Fibroblast of lung (primary cell): ENCODE measurements at places on chromosomes 2 and 18. TPM values are rescaled to one million over a fixed set of nuclear protein-coding genes. Genes with fewer than 3 reads are reported as not detected.

DNA sequence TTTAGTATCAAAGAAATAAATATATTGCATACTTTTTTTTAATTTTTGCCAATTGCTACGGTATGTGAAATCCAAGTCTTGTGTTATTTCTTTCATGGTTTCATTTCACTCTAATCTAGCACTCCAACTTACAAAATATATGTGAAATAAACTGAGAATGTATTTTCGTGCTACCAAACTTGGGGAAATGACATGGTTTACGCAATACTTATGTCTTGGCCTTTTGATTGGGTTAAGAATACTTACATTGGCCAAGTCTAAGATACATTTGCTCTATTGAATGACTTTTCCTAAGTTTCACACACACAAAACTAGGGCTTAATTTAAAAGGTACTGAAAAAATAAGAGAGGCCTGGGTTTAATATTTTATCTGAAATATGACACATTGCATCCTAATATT, 80.5 kb downstream of the VRK2 start:
- DNase-seq = no peak

The LRRFIP1 gene
- 37.0 and 58.1 TPM in 2 replicates for total RNA-seq

DNA sequence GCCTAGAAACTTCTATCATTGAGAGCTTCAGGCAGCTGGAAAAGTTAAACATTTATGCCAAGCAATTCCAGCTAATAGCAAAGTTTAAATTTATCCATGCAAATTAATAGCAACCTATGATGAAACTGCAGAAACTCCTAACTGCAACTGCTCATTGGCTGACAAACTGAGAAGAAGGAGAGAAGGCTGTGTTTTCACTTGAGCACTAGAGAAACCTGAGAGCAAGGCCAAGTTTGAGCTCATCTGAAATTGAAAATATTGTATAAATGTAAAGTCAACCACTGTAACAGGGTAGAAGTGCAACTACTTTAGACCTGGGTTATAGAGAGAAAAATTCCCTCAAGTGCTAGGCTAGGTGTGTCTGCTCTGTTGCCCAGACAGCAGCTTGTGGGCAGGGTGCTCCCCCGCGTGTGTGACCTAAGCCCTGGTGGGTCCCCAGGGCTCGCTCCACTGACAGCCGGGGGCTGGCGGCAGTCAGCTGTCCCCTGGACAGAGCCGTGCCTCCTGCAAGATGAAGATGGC, 50.2 kb downstream of the CABYR start:
- peak; percentile 20 for DNase-seq

DNA sequence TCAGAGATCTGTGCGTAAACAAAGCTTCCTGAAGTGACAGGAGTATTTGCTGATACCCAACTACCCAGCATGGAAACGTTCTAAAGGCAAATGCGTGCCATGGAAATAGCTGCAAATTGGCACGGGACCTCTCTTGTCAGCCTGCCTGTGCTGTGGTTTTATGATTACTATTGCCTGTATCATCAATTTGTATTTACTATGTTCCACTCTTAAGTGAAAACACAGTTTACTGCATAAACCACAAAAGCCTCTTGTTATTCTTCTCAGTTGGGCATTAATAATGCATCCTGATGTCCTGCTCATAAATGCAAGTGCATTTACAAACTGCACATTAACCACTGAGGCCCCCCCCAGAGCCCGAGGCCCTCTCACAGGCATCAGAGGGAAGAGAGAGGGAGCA, 196.6 kb upstream of the SLC35G4 start:
- DNase-seq = no peak

- DNase-seq = no peak
These were observed 180.9 kb downstream of the BCL2 start for GRCh38 chr18:63138436-63139340.

- no peak for DNase-seq
These were observed 212.7 kb upstream of the FSHR start for GRCh38 chr2:49367003-49367402.

DNA sequence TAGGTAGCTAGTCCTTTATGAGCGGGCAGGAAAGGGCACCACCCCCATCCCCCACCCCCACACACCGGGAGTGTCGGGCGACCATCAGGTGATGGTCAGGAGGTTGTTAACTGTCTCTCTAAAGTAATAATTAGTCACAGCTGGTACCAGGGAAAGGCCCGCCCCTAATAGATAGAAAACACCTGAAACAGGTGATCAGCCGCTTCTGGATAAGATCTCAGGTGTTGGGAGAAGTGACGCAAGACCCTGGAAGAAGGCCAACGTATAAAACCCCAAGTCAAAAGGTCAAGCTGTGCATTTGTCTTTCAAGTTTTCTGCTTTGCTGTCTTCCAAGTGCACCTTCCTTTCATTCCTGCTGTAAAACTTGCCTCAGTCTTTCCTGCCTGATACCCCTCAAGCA, 59.6 kb upstream of the LINC00305 start:
- DNase-seq = no peak

DNA sequence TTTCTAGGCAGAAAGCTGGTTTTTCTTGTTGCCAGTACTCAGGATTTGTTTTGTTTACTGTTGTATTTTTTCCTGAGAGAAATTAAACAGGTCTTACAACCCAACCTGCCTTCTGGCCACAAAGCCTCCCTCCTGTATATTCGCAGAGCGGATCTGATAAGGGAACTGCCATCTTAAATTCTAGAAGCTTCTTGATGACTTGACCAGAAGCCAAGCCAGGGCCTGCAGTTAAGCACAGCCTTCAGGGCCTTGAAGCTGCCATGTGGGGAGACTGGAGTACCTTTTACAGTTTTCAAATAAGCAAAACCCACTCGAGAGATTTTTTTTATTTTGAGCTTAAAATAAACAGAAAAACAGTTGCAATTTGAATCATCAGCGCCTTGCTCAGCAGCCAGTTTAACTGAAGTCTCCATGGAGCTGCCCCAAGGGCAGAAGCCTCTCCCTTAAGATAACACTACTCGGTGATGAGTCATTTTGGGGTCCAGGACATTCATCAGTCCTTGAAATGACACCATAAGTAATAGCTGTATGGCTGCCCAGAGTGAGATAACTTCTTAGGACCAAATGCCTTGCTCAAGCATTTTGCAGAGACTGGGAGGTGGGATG, 51.5 kb upstream of the PHLPP1 start:
- peak; percentile 79 for DNase-seq

- DNase-seq = peak; percentile 33
These were observed 36.0 kb downstream of the PAIP2B start for GRCh38 chr2:71190656-71191569.

GRCh38 chr2:55063713-55064323, 13.6 kb upstream of the RTN4 start:
- no peak for DNase-seq

The SRD5A2 gene
- total RNA-seq = not detected in 2 replicates

GRCh38 chr2:186909095-186909494, 60.1 kb upstream of the ZSWIM2 start:
- DNase-seq = no peak

DNA sequence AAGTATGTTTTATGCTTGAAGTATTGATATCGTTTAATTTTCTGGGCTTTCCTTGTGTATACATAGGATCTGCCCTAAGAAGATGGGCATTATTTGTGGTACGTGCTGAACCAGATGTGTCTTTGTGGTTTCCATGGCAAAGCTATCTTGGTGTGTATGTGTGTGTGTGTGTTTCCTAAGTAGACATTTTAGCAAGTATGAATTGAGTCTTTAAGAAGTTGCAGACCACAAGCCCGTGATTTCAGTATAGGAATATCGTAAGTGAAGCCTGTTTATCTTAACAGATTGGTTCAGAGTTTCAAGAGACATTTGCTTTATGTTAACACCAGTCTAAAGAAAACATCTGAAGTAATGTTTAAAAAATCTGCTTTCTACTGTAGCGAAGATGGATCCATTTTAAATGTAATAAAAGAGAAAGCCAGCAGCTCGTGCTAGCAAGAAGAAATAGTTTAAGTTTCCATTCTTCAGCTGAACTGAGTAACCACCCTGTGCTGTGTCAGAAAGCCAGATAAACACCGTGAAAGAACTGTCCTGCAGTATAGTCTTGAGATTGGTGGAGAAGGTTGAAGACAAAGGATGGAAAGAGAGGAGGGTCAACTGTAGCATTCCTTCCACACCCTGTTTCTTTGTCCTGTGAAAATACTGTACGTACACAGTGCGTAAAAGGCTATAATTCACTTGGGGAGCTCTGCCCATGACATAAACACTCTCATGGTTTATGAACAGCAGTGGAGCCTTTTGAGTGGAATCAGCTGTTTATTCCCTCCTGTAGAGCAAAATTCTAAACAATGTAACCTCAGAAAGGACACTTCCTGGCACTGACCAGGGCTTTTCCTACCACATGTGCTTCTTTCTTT, 91.9 kb upstream of the FOSL2 start:
- peak; percentile 98 for DNase-seq

The LCT gene
- total RNA-seq = under 0.01 TPM in 2 replicates

- DNase-seq = no peak
These were observed 1221.3 kb upstream of the ZEB2 start for GRCh38 chr2:145741181-145741580.

The TOGARAM2 gene
- total RNA-seq = 0.26 and 0.33 TPM in 2 replicates

The POTEF gene
- not detected in 2 replicates for total RNA-seq

The GCG gene
- not detected in 2 replicates for total RNA-seq

The ATP6V1B1 gene
- total RNA-seq = 0.77 and 2.1 TPM in 2 replicates

DNA sequence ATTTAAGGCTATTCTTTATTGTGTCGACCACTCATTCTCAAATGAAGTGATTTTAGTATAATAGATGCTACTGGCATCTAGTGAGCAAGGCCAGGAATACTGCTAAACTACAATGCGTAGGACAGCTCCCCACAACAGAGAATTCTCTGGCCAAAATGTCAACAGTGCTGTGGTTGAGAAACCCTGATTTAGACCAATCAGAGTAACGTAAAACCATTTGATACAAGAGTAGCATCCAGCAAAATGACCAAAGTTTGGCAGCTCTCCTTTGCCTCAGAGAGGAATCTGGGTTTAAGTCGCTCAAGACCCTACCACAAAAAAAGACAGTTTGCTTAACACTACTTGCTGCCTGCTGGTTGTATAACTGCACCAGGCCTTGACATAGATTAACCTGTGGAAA, 37.0 kb upstream of the TTN start:
- peak; percentile 77 for DNase-seq

The HOXD12 gene
- total RNA-seq = not detected in 2 replicates

DNA sequence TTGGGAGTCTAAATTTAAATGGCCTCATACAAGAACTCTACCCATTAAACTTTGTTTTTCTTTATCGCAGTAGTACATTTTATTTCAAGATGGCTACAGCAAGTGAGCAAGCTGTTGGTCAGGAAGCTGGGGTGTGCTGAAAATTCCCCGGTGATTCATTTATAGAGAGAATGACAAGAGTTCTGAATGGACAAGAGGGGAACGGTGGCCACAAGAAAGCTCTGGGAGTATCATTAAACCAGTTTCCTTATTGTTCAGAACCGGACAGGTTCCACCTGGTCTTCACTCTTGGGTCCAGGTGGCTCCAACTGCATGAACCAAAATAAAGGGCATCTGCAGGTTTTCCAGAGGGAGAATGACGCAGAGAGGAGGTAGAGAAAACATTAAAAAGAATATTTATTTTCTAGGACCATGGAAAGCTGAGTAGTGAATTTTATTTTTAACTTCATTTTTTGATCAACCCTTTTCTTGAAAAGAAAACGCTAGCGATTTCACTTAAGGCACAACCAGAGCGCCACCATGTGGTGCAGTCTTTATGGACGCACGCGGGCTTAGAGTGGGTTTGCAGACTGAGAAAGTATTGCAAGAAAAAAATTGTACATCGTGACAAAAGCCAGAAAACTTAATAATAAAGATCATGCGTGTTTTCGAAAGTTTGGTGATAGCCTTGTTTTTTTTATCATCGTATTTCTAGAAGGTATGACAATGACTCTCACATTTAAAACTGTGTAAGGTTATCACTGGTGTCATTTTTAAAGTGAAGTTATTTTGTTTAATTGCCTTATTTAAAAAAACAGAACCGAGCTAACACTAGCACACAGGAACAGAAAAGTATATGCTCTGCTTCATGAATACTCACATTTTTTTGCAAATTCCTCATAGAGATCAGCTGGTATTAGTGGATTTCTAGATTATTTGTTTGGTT, 97.9 kb upstream of the NOL4 start:
- DNase-seq = peak; percentile 66

The NOSTRIN gene
- 0.50 TPM in 1 of 2 replicates, not detected in the other for total RNA-seq

- DNase-seq = no peak
These were observed 3.3 kb upstream of the HOXD13 start for GRCh38 chr2:176088937-176089842.

GRCh38 chr18:70169747-70170146, 35.7 kb downstream of the RTTN start:
- DNase-seq = no peak

DNA sequence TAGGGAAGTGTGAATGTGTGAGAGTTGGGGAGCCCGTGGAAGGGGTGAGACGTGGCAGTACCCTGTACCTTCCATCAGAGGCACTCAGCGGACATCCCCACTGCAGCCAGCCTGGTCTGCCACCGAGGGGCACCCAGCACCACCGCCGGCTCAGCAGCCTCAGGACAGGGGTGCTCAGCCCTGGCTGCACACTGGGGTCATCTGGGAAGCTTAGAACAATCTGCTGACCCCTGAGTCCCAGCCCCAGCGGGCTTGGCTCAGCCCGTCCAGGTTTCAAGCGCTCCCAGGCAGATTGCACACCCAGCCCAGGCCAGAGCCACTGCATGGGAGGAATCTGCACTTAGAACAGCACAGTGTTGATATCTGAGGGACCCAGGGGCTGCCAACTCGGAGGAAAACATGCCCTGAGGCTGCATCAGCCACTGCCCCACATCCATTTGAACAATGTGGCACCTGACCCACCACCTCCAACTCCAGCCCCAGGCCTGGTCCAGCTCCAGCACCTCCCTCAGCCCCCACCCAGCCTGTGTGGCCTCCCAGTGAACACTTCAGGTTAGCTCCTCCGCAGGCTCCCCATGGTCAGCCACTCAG, 147.1 kb upstream of the OTOS start:
- no peak for DNase-seq

GRCh38 chr2:111219285-111219684, 98.6 kb downstream of the BCL2L11 start:
- peak; percentile 79 for DNase-seq

- DNase-seq = no peak
These were observed 289.7 kb upstream of the PARD3B start for GRCh38 chr2:204255526-204255925.

The TMEM150A gene
- total RNA-seq = 11.8 and 13.2 TPM in 2 replicates

GRCh38 chr2:191228861-191229260, 16.3 kb upstream of the MYO1B start:
- DNase-seq = no peak

DNA sequence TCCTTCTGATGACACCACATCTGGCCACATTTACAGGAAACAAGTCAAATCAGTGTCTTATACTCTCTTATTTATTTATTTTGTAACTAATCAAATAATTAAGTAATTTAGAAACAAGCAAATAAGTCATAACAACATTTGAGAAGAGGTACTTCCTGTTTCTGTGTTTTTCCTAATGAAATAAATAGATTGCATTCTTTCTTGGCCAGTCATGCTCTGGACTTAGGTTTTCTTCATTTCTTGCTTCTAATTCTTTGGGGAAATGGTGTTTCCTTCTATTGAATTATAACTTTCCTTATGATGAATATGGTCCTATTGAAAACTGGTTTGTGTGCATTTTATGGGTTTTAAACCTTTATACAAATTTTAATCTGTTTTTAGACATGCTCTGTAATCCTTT, 546.4 kb downstream of the LRRTM4 start:
- no peak for DNase-seq
